ENCODE measurements at places on chromosomes 1 and 21.

DNA sequence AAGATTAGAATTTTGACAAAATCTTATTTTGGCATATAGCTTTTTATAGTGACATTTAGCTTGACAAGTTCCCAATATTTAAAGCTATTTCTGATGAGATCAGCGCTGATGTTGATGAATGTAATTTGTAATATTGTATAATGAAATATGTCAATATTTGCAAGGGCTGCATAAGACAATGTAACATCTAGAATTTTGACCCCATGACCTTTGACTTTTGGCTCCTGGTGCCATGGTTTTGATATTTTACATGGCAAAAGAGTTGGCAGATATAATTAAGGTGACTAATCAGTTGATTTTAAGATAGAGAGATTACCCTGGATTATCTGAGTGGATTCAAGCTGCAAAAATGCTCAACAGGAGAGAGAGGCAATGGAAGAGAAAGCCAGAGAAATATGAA lies 63.9 kb downstream of the DUSP10 start:
- no peak for DNase-seq

GRCh38 chr1:108691128-108691941 lies 775 bp upstream of the PRPF38B start:
- no peak for DNase-seq

DNA sequence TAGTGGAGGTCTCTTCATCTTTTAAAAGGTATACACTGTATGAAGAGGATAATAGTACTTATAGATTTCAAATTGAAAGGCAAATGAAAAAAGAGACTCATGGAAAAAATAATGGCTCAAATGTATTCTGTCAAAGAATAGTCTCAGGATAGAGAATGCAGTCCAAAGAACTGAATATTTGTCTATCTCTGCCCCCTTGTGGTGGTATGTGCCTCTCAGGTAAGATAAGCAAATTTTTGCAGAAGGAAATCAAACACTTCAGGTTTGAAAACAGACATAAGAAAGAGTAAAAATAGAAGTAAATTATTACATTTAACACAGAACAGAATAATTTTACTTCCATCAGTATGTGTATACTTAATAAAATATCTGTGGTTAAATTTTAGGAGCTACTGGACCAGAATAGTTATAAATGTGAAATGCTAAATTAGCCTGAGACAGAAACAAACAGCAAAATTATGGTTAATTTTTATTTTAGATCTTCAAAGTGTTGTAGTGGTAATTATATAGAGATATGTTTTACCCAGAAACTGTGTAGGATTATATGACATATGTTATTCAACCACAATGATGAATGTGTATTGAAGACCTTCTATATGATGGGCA lies 164.4 kb upstream of the PALMD start:
- DNase-seq = no peak

DNA sequence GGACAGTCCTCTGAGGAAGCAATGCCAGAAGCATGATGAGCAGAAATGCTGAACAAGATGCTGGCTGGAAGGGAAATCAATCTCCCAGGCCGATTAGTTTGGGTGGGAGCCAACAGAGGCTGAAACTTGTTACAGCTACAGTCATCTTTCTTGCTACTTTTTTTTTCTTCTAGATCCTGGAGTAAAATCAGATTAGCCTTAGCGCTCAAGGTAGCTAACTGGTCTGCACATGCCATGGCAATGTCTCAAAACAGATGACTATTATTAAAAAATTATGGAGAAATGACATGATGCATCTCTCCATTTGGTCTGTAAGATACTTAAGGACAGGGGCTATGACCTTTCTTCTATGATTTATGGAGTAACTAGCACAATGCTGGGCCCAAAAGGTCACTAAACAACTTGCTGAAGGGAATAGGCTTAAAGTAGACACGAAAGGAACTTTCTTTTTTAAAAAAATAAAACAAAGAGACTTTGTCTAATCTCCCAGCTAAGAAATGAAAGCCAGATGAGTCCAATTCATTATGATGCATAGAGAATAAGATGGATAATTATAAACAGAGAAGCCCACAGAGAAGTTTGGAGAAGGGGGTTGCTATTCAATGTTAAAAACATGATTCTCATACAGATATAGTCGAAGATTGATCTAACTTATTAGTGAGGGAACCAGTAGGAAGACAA lies 42.5 kb downstream of the UTP25 start:
- DNase-seq = no peak

Measured in stimulated activated CD8-positive, alpha-beta memory T cell treated with anti-CD3 and anti-CD28 coated beads, Interleukin-4, amount 100 ng/mL, for 4 hours (primary cell).